ENCODE measurements at places on chromosomes 5 and 9.
A peak's percentile ranks its signal among the peaks of the same experiment; 100 is the strongest.

DNA sequence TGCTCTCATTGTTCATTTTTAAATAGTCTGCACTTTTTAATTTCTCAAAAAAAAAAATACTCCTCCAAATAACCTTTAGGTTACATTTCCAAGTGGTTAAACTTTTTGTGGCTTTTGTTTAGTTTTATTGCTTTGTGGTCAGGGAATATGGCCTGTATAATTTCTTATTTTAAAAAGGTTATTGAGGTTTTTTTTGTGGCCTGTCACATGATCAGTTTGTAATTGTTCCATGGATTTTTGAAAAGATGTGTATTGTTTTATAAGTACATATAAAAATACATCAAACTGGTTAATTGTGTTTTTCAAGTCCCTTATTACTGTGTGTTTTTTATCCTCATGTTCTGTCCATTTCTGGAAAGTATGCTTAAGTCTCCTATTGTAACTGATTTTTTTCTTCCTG, 64.0 kb downstream of the ZNF618 start:
- no peak for DNase-seq

- DNase-seq, result no peak
Observed at GRCh38 chr5:33369485-33370465, 71.0 kb upstream of the TARS1 start.

GRCh38 chr5:173319646-173320045, 8.6 kb downstream of the STC2 start:
- DNase-seq, result no peak

DNA sequence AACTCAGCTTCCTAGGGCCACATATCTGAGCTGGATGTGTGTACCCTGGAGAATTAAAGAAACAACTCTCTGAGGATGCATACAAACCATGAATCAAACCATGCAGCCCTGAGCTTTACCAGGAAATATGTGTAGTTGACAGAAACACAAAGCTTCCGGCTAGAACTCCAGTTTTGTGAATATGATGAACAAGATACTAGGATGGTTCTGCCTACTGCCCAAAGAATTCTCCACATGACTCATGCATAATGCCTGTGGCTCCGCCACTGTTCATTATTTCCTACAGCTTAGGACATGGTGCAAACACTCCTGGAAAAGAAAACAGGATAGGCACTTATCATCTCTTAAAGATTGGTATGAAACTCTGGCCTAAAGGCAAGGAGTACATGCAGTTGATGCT, 343.4 kb downstream of the DNAH5 start:
- DNase-seq, result no peak

DNA sequence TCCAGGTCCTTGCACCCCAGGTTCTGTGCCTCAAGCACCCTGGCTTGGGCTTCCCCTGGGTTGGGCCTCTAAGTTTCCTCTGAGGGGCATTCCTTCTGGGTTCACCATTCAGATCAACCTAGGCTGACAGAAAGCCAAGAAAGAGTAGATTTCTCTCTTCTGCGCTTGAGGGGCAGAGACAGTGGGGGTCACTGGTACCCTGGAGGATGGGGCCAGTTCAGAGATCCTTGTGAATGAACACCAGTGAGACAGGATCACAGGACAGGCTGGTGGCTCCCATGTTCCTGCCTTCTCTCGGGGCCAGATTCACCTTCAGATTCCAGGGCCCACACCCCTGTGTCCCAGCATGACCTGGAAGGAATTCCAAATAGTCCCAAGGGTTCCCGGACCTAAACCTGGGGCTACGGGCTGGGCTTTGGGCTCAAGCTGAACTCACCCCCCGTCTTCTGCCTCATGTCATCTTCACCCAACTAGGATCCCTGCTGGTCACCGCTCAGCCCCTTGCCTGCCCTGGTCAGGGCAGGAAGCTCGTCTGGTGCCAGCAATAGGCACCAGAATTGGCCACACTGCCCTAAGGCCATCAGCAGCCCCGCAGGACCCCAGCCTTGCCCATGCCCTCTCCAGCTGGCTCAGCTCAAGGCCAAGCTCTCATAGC, 91.8 kb upstream of the MVB12B start:
- no peak for DNase-seq

DNA sequence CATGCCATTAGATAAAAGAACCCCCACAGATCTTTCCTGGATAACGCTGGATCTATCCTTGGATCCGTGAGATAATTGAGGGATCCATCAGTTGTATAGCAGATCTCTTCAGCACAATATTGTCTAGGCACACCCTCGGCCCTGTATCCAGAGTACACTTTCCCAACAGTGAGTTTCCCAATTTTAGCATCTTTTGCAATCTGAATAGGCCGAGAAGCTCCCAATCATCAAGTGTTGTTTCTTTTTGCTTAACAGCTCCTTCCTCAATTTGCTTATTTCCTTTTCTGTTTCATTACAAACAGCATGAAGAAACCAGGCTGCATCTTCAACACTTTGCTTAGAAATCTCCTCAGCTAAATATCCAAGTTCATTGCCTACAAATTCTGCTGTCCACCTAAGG, 4.4 kb upstream of the SPTLC1 start:
- no peak for DNase-seq

- DNase-seq, result no peak
Observed at GRCh38 chr9:88697764-88698432, 162.9 kb downstream of the NXNL2 start.

GRCh38 chr5:13973724-13974123, 29.2 kb upstream of the DNAH5 start:
- DNase-seq, result no peak

- no peak for DNase-seq
Observed at GRCh38 chr5:179130101-179130681, 70.0 kb downstream of the ZNF354C start.

DNA sequence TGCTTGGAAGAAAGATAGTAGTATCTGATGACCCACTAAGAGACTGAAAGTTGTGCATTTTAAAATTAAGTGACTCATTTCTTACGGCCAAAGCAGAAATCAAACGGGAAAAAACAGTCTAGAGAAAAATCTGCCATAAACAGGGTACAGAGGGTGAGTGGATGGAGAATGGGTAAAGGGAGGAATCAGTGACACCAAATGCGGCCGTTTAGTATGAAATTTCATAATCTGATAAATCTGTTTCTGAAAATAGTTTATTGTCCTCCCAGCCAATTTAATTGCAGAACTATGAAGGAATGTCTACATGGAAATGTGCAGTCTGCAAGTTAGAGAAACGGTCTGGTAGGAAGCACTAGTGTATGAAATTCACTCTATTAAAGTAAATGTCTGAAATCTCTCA, 39.5 kb downstream of the ADAMTS12 start:
- DNase-seq, result no peak

DNA sequence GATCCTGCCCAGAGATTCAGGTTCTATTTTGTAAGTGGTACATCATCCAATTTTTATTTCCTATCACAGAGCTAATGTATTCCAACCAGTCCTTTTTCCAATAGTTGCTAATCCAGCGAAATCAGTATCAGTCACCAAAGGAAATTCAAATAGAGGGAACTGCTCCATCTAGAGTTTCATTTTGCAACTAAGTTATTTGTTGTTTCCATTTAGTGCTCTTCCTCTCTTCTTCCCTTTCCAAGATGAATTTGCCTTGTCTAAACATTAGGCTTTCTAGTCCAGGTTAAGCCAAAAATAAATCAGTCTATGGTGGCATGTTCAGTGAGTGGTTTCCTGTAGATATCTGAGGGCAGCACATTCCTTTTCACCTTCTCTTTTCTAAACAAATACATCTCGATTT, 79.8 kb upstream of the SPATA31D4 start:
- DNase-seq, result no peak

DNA sequence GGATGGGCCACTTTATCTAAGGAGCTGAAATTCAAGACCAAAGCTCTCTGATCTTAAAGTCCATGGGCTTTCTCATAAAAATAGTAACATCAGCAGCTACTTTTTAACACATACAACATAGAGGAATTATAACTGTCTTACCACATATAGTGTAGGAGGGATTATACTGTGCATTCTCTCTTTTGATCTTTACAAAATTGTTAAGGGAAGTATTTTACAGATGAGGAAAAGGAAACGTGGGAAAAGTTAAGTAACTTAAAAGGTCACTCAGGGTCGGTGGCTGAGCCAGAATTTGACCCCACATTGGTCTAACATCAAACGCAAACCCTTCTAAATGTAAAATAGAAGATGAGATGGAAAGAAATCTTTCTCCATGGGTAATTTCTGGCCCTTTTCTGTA, 38.4 kb downstream of the ZNF608 start:
- DNase-seq, result no peak

- DNase-seq, result no peak
Observed at GRCh38 chr9:106936680-106937079, 73.7 kb downstream of the ZNF462 start.

- DNase-seq, result no peak
Observed at GRCh38 chr9:136081826-136082495, 13.1 kb downstream of the NACC2 start.

GRCh38 chr5:34676416-34676815, 20.3 kb downstream of the RAI14 start:
- DNase-seq, result no peak

DNA sequence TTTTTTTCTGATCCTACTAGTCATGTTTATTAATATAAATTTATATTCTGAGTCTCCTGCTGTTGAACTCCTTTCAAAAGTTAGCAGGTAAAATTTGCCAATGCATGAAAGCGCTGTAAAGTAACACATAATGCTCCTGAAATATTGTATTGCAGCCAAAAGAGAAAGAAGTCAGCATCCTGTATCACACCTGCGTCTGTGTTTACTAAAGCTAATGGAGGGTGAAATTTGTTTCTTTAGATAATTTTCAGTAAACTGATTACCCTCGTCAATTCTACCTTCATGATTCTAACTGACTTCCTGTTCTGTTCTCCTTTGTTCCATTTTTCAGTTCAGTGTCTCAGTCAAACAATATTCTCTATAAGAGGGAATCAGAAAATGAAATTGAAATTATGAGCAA, 415.4 kb downstream of the CDH9 start:
- no peak for DNase-seq

DNA sequence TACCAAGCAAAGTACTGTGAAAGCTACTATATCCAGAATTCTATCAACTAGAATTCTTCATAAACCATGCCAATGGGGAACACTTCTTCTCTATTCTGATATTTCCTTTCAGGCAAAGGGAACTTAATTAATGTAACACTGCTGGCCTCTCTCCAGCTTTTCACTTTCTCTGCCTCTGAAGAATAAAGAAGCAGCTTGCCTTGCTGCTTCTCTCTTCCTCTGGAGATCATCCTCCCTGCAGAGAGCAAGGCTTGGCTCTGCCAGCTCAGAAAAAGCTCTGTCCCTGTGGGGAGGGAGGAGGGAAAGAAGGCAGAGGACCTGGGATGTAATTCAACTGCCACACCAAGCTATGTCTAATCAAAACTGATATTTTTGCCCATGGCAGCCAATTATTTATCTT, 6.5 kb downstream of the CTNND2 start:
- DNase-seq, result no peak

DNA sequence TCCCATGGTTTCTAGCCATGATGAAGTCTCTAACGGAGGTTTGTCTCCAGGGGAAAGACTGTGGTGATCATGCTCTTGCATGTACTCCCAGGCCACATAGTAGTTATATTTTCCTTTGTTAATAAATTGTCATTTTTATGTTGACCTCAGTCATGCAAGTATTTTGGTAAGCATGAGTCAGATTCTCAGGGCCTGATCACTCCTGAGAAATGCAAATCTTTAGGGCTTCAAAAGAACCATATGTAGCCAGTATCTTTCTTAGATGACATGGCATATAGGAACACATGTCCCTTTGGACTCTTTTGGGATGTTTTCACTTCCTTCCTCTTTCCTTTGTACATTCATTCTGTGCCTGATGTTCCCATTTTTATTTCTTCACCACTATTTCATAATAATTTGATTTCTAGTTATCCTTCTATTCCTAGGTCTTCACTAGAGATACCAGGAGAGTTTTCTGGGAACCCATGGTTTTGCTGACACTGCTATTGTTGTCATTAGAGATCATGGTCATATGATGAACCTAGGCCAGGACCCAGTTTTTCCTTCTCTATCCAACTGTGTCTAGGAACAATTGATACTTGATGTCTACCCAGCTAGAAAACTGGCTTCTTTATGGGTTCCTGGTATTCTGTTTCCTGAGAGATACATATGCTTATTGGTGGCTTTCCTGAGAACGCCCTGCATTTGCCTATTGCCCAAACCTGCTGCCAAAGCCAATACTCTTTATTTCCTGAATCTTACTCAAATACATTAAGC, 248.1 kb upstream of the NREP start:
- peak; percentile 41 for DNase-seq

DNA sequence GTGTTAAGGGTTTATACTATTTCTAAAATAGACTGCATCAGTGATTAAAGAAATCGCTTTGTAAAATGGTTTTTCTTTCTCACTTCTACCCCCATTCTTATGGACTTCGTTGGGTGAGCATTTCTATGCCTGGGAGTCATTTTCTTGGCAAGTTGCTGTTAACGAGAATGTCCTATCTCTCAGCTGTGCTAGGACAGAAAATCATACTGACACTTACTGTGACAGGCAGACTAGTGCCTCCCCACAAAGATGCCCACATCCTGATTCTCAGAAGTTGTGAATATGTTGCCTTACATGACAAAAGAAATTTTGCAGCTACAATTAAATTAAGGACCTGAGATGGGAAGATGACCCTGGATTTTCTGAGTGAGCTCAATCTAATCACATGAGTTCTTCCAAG, 65.1 kb upstream of the NMUR2 start:
- no peak for DNase-seq

DNA sequence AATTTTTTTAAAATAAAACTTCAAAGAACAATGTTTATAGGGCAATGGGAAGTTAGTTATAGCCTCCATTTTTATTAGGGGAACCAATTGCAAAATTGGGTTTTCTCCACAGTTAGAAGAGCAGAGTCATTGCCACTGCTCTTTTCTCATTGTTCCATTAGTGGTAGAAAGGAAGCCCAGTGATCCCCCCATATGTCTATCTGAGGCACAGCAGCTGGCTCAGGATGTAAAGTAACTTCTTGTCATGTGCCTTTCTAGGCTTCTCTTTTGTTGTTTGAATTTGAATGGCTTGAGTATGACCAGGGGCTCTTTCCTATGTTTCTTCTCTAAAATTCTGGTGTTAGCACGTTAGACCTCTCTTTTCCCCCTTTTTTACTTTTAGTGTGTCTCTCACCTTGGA, 61.2 kb downstream of the UBAP1 start:
- no peak for DNase-seq

DNA sequence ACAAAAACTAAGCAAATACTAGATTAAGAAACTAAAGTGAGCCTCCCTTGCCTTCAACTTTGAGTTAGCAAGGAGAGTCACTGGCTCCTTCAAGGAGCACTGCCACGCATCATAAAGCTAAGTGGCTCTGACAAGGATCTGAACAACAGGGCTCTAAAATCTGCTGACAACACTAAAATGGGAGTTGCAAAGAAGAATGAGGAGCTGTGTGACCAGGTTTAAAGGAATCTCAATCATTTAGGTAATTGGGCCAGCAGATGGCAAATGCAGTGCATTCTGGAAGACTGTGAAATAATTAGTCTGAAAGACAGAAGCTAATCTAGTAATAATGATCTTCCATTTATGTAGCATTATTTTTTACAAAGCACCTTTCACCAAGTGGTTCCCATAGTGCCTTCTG, 297.0 kb upstream of the TAS2R1 start:
- no peak for DNase-seq

DNA sequence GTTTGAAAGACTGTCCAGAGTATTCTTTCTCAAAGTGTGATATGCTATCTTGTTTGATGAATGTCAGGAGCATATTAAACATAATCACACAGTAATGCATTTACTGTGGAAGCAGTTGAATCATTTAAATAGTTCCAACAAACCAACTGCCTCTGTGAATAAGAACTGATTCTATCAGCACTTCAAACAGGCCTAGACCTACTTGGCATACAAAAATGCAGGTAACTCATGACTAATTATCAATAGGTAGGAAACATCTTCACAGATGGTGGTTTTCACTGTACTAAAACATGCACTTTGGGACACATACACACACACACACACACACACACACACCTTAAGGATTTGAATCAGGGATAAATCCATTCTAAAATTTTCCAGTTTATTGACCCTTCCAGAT, 91.2 kb upstream of the SNX2 start:
- no peak for DNase-seq

Data from GM13977 (cell line).